Activated naive CD4-positive, alpha-beta T cell treated with anti-CD3 and anti-CD28 coated beads, Interleukin-2, amount 50 U/mL, for 72 hours (primary cell): ENCODE measurements at places on chromosomes 16 and 17.

GRCh38 chr17:77690271-77691161 lies 268.0 kb upstream of the TNRC6C start:
- DNase-seq = peak; percentile 41

- DNase-seq = no peak
Measured at GRCh38 chr16:52548261-52549010, 1.5 kb upstream of the TOX3 start.

- peak; percentile 83 for DNase-seq
Measured at GRCh38 chr17:1186923-1187771, 7.4 kb upstream of the ABR start.

GRCh38 chr16:48250520-48251278 lies 3.4 kb upstream of the ABCC11 start:
- DNase-seq = no peak
